ENCODE measurements at places on chromosomes 12 and 14.

DNA sequence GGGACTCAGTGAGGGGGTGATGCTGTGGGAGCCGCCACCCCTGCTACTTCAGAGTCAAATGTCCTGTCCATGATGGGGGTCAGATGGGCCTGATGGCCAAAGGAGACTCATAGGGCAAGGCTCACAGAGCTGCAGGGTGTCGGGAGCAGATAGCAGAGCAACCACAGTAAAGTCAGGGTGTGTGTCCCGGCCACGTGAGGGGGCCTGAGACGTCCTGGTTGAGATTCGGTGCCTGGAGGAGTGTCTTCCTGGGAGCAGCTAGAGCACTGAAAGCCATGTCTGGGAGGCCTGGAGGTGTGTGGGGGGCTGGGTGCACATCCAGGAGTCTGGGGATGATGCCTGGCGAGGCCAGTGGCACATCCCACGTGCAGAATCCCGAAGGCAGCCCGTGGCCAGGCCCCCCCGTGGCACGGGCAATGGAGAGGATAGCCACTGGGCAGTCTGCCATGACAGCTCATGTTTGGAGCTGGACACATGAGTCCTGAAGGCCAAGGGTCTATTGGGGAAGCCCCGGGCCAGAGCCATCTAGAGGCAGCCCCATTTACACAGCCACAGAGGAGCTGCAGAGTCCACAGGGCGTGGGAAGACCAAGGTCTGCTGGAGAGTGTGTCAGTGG lies 308.0 kb upstream of the SFSWAP start:
- DNase-seq: no peak

DNA sequence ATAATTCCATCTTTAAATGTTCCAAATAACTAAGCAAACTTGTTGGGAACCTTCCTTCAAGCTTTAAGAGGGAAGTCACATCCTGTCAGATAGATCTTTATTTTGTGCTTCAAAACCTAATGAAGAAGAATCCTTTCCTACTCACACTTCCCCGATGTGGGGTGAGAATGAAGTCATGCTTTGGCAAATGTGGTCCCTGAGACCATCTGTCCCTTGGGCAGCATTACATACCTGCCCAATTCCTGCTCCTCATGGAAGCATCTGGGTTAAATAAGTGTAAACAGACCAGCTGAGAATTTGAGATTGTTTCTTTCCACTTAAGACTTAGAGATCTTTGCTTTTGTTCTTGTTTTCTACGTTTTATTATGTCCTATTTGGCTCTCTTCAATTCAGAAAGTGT lies 606.0 kb upstream of the TMEM132C start:
- no peak for DNase-seq

DNA sequence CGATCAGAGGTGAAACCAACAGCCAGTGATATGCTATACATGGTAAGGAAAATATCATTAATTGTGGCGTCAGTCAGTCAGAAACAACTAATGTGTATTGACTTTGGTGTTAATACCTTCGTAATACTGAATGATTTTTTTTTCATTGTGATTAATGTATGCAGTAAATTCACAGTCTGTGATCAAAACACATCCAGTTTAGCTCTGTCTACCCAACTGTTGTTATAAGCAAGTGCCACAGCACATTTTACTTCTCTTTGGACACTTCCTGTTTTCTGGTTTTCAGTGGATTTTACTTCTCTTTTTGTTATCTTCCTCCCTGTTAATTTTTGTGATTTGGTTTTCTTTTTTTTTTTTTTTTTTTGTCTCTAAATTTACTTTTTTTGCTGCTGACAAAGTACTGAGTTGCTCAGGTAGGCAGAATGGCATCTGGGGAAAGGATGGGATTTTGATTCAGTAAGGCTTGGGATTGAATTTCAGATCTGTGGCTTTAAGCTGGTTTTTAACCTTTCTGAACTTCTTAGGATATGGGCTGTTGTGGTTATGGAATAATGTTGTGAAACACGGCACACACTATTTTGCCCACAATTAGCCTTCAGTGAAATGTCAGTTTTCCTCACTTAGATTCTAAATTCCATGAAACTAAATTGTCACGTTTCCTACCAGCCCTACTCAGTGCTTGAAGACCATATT lies 604 bp downstream of the GLIPR1 start:
- DNase-seq: no peak

DNA sequence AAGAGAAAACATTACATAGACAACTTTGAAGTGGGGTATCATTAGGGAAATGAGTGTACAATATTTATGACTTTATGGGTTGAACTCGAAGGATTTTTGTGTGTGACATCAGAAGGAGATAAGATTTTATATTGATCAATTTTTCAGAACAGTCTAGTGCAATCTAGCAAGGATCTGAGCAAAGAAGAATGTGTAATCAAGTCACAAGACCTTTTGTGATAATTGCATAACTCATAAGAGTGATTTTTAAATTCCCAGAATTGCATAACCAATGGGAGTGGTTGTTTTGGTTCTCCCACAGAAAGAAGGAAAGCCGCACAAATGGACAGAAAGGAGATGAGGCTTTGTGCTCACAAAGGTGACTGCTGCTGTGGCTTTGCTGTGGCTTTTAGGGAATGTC lies 441.8 kb upstream of the FLRT2 start:
- no peak for DNase-seq

DNA sequence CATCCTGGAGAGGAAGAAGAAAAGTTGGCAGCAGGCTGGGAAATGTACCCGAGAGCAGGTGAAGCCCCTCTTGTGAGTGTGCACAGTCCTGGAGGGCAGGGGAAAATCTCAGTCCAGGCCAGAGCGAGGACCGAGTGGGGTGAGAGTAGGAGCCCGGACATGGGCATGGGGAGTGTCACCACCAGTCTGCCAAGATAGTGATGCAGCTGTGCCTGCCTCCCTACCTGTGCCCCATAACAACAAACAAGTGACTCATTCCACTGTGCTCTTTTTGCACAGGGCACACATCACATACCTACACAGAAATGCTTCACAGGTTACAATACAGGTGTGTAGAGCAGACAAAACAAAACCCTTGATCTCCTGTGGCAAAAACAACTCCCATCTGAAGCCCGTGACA lies 205.9 kb upstream of the PELI2 start:
- no peak for DNase-seq

- DNase-seq: no peak
Measured at GRCh38 chr12:79023261-79023660, 158.7 kb downstream of the SYT1 start.

- DNase-seq: no peak
Measured at GRCh38 chr12:116160231-116160630, 117.3 kb downstream of the MED13L start.

DNA sequence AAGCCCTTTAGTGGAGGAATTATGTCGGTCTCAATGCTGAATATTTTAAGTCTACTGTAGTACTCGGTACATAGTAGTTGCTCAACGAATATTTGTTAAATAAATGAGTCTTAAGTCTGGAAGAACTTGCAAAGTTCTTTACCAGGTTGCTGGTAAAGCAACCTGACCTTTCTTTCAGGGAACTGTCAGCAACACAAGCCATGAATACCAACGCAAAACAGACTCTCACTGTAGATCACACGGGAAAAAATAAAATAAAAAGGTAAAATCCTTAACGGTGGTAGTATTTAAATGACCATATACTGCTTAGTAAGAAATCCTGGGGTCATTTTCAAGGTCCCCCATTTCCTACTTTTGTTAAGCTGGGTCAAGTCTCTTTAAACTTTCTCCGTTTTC lies 447 bp upstream of the NUBPL start:
- no peak for DNase-seq

All from activated CD4-positive, alpha-beta T cell treated with anti-CD3 and anti-CD28 coated beads, Interleukin-2, amount 50 U/mL, for 48 hours (primary cell).